Right atrium auricular region (tissue), 2 donors: ENCODE measurements at places on chromosomes 1 and 21. TPM values are rescaled to one million over a fixed set of nuclear protein-coding genes. Genes with fewer than 3 reads are reported as not detected.

RNF207 gene
- total RNA-seq = 28.9 TPM

COA6 gene
- 23.1 TPM for total RNA-seq

SLC22A15 gene
- total RNA-seq = 10.1 TPM

GPR157 gene
- 10.3 TPM for total RNA-seq

RGS8 gene
- total RNA-seq = 0.31 TPM

C1orf167 gene
- 0.85 TPM for total RNA-seq

CLIC6 gene
- total RNA-seq = 5.1 TPM

WNT4 gene
- not detected for total RNA-seq

TMEM125 gene
- total RNA-seq = 2.1 TPM

CSF1 gene
- total RNA-seq = 31.4 TPM
